CD8-positive, alpha-beta T cell (primary cell): ENCODE measurements at places on chromosomes 3 and 15.
A peak's percentile ranks its signal among the peaks of the same experiment; 100 is the strongest.

DNA sequence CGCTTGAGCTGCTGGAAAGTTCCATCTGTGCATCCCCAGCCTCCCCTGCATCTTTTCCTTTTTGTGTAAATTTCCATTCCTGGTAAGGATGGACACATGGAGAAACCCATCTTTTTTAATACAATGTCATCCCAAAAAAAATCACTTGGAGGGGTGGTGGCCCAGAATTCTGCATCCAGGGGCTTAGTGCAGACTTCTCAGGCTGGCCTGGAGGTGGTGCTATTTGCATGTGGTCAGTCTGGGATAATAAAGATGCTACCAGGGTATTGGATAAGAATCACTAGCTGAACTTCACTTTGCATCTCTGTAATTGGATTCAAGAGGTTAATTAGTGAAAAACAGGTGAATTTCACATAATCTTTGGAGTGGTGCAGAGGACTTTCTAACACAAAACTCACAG is 1.8 kb upstream of the ZSCAN2 start:
- no peak for DNase-seq

- no peak for DNase-seq
These were observed 152.3 kb upstream of the LRRN1 start for GRCh38 chr3:3646934-3647333.

DNA sequence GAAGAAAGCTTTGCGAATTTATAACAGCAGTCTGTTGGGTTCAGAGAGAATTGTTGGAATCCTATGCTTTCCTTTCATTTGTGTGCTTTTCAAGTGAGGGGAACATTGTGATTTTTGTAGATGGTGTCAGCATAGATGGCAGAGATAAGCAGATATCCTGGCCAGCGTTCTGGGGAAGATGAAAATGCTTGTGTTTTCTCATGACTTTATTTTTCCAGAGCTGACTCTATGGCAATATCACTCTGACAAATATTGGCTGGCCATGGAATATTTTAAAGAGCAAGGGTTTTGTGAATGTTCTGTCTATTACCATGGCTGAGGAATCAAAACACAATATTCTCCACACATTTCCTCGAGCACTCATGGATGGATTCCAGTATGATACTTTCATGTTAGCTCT is 108.8 kb downstream of the MITF start:
- DNase-seq = no peak

DNA sequence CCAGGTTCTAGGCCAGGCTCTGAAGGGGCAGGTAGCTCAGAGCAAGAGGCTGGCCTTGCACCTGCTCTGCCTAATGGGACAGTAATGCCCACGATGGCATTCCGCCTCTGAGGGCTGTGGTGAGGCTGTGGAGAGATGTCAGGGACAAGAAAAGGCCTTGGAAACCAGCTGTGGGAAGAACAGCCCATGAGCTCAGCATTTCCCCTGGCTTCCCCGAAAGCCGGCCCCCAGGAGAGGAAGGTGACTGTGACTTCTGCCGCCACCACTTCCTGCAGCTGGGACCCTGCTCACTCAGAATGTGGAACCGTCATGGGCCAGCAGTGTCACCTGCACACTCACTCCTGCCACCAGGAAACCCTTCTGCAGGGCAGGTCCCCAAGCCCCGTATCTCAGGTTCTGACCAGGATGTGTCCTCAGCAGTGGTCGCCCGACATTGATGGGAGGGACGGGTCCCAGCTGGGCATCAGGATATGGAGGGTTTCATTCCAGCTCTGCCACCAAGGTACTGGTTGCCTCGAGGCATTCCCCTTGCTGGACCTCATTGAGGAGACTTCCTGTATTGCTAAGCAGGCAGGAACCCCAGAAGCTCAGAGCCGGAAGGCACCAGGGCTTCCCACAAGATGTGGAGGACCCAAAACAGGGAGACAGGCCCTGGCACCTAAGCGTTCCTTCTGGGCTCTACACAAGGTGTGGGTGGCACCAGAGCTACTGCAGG is 30.7 kb downstream of the SEMA7A start:
- no peak for DNase-seq

- peak; percentile 74 for DNase-seq
These were observed 39.6 kb downstream of the TGM4 start for GRCh38 chr3:44913868-44914468.

GRCh38 chr3:61612211-61613194 is 51.1 kb downstream of the PTPRG start:
- no peak for DNase-seq

GRCh38 chr15:94367726-94368535 is 136.6 kb downstream of the MCTP2 start:
- no peak for DNase-seq
